ENCODE measurements at places on chromosomes 6 and 20. TPM values are rescaled to one million over a fixed set of nuclear protein-coding genes. Genes with fewer than 3 reads are reported as not detected.

DNA sequence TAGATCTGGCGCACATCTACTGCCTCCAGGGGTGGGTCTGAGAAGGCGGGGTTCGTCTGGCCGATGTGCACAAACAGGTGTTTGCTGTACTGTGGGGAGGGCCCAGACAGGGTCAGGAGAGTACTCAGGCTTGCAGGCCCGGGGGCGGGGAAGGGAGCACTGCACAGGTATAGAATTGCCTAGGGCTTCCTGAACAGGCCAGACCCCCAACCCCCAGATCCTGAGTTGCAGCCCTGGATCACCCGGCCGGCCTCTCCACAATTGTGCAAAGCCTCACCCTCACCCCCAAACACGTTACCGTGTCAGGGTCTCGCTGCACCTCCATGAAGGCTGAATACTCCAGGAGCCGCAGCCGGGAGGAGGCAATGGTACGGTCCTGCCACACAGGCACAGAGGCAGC, 7.8 kb downstream of the RPL10A start:
- DNase-seq = no peak
- no peak overlapping the region for H3K4me3 ChIP-seq
- H3K36me3 ChIP-seq = no peaks in the 10 kb centered on the region
- no peak overlapping the region for H3K27ac ChIP-seq
- peaks cover under 1% of the 10 kb centered on the region for H3K4me1 ChIP-seq
- H3K27me3 ChIP-seq = no peaks in the 10 kb centered on the region

- H3K27me3 ChIP-seq = no peaks in the 10 kb centered on the region
- peak; percentile 19 for DNase-seq
- H3K4me1 ChIP-seq = no peaks in the 10 kb centered on the region
- H3K4me3 ChIP-seq = no peak overlapping the region
- H3K27ac ChIP-seq = no peak overlapping the region
These were observed 41.7 kb upstream of the PRELID3B start for GRCh38 chr20:59084041-59084850.

DNA sequence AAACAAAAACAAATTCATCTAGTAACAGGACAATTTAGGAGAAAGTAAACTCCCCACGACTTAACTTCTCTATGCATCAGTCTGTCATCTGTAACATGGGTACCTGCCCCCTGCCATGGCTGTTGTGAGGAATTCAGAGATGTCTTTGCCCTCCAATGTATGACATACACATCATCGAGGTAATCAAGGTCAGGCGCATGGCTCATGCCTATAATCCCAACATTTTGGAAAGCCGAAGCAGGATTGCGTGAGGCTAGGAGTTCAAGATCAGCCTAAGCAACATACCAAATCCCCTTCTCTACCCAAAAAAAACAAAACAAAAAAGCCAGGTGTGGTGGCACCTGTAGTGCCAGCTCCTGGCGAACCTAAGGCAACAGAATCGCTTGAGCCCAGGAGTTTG, 9.0 kb downstream of the EEF1A1 start:
- H3K4me3 ChIP-seq = no peak overlapping the region
- no peak overlapping the region for H3K27ac ChIP-seq
- H3K4me1 ChIP-seq = no peaks in the 10 kb centered on the region
- H3K27me3 ChIP-seq = no peaks in the 10 kb centered on the region
- H3K36me3 ChIP-seq = no peaks in the 10 kb centered on the region

DNA sequence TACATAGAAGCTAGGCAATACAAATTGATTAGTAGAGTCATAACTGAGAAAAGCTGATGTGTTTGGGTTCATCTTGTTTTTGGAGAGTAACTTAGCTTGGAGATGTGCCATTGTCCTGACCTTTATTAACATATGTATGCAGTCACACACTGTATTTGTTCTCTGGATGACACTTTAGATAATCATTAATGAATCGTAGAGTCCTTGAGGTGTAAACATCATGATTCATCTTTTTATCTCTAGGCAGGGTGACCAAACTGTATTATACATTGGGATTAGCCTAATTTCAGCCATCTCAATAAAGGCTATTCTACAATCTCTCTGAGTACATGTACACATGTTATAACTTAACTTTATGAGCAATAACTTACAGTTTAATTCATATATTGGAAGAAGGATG, 3.6 kb upstream of the MTCL3 start:
- no peaks in the 10 kb centered on the region for H3K4me1 ChIP-seq
- no peak for DNase-seq
- no peak overlapping the region for H3K27ac ChIP-seq
- H3K4me3 ChIP-seq = no peak overlapping the region

GRCh38 chr6:163356324-163356723, 58.2 kb upstream of the QKI start:
- H3K4me1 ChIP-seq = no peaks in the 10 kb centered on the region
- H3K4me3 ChIP-seq = no peak overlapping the region
- H3K27ac ChIP-seq = no peak overlapping the region
- no peaks in the 10 kb centered on the region for H3K36me3 ChIP-seq
- DNase-seq = no peak

GRCh38 chr6:14518515-14519217, 401.1 kb downstream of the CD83 start:
- no peaks in the 10 kb centered on the region for H3K27me3 ChIP-seq
- peak; percentile 19 for DNase-seq
- peaks cover 3% of the 10 kb centered on the region for H3K4me1 ChIP-seq

- no peak overlapping the region for H3K4me3 ChIP-seq
- no peaks in the 10 kb centered on the region for H3K4me1 ChIP-seq
- no peaks in the 10 kb centered on the region for H3K27me3 ChIP-seq
- no peak for DNase-seq
- H3K27ac ChIP-seq = no peak overlapping the region
- no peaks in the 10 kb centered on the region for H3K36me3 ChIP-seq
These were observed 96.2 kb downstream of the CRYBG1 start for GRCh38 chr6:106456756-106457155.

DNA sequence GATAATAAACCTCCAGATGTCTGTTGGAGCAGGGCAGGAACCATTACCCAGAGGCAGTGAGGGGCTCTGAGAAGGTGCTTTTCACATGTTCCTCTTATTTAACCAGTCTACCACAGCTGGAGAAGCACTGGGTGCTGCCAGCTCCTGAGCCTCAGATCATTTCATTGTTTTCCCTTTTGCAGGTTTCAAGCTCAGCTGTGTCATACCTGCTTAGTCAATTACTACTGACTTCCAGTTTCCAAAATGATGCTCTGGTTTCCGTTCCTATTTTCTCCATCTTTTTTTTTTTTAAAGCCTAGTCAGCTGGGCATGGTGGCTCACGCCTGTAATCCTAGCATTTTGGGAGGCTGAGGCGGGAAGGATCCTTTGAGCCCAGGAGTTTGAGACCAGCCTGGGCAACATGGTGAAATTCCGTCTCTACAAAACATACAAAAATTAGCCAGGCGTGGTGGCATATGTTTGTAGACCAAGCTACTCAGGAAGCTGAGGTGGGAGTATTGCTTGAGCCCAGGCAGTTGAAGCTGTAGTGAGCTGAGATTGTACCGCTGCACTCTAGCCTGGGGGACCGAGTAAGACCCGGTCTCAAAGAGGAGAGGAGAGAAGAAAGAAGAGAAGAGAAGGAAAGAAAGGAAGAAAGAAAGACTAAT, 6.7 kb downstream of the FLOT1 start:
- H3K27me3 ChIP-seq = no peaks in the 10 kb centered on the region
- no peak overlapping the region for H3K4me3 ChIP-seq
- H3K4me1 ChIP-seq = no peaks in the 10 kb centered on the region
- DNase-seq = no peak
- H3K27ac ChIP-seq = no peak overlapping the region

DNA sequence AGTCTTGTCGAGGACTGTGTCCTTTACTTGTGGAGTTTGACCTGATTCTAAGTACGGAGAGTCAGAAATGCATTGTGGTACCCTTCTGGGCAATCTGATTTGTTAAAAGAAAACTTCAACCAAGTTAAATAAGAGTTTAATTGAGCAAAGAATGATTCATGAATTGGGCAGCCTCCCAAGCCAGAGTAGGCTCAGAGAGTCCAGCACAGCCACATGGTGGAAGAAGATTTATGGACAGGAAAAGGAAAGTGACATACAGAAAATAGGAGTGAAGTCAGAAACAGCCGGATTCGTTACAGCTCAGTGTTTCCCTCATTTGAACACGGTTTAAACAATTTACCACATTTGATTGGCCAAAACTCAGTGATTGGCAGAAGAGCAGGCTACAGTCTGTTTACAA, 329.2 kb downstream of the DHX35 start:
- H3K36me3 ChIP-seq = no peaks in the 10 kb centered on the region
- H3K4me3 ChIP-seq = no peak overlapping the region
- DNase-seq = peak; percentile 58
- no peaks in the 10 kb centered on the region for H3K27me3 ChIP-seq

GRCh38 chr6:79604583-79605037, 26.5 kb upstream of the SH3BGRL2 start:
- no peaks in the 10 kb centered on the region for H3K4me1 ChIP-seq
- H3K27ac ChIP-seq = no peak overlapping the region
- H3K4me3 ChIP-seq = no peak overlapping the region
- DNase-seq = no peak
- no peaks in the 10 kb centered on the region for H3K27me3 ChIP-seq

GRCh38 chr6:145204301-145204700, 531.0 kb downstream of the EPM2A start:
- H3K27ac ChIP-seq = no peak overlapping the region
- H3K4me3 ChIP-seq = no peak overlapping the region
- no peaks in the 10 kb centered on the region for H3K27me3 ChIP-seq
- no peak for DNase-seq
- no peaks in the 10 kb centered on the region for H3K4me1 ChIP-seq

DNA sequence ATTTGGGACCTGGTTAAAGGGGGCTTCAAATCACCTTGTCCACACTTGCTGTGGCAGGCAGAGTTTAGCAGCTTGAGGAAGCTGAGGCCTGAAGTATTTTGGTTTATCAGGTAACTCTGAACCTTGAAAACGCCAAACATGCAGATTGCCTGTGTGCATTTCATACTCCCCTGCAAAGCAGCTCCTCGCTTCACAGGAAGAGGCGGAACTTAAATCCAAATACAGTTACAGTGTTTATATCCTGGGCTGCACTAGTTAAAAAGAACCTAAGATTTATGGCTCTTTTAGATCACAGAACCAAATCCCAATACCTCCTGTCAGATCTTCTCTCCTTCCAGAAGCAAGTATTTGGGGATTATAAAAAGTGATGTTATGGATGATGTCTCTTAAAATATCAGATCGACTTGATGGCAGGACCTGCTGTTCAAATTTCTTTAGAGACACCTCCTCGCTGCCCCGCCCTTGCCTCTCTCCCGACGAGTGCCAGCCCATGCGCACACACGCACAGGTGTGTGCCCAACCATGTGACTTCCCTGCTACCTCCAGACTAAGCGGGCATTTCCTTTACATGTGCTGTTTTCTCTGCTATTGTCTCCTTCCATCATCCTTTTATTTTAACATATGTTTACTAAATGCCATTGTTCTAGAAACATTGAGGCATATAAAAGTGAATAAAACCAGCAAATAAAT, 224.6 kb upstream of the FOXQ1 start:
- H3K36me3 ChIP-seq = no peaks in the 10 kb centered on the region
- H3K27me3 ChIP-seq = no peaks in the 10 kb centered on the region
- no peaks in the 10 kb centered on the region for H3K4me1 ChIP-seq
- no peak overlapping the region for H3K27ac ChIP-seq
- no peak overlapping the region for H3K4me3 ChIP-seq

DNA sequence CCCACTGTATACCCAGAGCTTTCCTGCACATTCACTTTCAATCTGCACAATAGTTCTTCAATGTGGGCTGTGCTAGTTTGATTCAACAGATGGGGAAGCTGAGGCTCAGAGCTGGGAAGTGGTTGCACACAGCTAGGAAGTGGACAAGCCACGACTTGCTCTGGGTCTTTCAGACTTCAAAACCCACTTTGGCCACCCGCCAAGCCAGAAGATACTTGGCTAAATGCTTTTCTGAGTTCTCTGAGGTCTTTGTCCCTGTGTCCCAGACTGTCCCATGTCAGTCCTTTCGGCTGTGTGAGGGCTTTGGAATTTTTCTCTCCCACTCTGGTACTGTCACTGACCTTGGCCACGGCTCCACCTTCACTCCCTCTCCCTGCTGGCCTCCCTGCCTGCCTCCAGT, 10.6 kb downstream of the PDYN start:
- H3K4me1 ChIP-seq = no peaks in the 10 kb centered on the region
- no peak for DNase-seq
- H3K27ac ChIP-seq = no peak overlapping the region
- no peak overlapping the region for H3K4me3 ChIP-seq
- no peaks in the 10 kb centered on the region for H3K36me3 ChIP-seq

- H3K4me3 ChIP-seq = no peak overlapping the region
- DNase-seq = no peak
These were observed 293.9 kb downstream of the QKI start for GRCh38 chr6:163708466-163708865.

DNA sequence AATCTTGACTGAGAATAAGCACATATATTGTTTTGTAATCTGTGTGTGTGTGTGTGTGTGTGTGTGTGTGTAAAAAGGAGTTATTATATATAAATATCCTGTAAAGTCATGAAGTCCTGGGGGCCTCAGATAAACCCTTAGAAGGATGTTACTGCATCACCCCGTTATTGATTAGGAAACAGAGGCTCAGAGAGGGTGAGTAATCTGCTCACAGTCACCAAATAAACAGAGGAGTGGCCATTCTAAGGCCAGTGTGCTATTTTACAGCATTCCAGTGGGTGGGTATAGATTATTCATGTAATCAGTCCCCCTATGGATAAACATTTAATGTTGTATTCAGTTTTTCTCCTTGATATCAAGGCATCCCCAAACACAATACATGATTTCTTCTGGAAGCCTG, 87.1 kb downstream of the CDC5L start:
- DNase-seq = no peak
- H3K27ac ChIP-seq = no peak overlapping the region
- no peaks in the 10 kb centered on the region for H3K36me3 ChIP-seq
- no peaks in the 10 kb centered on the region for H3K27me3 ChIP-seq

DNA sequence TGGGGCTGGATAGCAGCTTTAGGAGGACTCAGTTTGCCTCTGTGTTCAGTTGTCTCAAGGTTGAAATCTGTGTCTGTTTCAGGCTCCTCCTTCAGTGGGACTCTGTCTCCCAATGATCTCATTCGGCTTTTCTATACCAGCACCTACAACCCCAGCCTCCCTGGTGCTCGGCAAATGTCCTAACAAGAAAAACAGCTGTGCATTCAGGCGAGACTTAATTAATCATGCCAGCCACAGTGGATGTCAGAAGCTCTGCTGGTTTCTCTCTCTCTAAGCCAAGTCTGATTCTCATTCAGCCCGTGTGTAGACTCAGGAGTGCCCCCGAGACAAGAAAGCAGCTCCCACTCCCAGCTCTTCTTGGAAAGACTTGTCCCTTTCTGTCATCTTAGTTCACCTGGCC, 46.8 kb downstream of the SUN5 start:
- H3K36me3 ChIP-seq = no peaks in the 10 kb centered on the region
- no peak overlapping the region for H3K4me3 ChIP-seq
- no peaks in the 10 kb centered on the region for H3K27me3 ChIP-seq
- no peaks in the 10 kb centered on the region for H3K4me1 ChIP-seq

DNA sequence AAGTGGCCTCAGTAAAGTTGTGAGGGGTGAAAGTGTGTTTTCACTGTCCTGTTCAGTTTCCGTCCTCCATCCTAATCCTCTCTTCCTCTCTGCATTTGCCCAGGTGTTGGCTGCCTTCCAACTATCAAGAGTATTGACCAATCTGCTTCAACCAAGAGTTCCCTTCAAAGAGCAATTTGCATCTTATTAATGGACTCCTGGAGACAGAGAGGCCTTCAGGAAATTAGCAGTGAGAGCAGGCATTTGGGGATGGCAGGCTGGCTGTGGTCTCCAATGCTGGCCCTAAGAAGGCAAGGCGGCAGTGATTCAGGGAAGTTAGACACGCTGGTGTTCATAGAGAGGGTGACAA, 77.2 kb downstream of the GPR6 start:
- DNase-seq = no peak
- H3K4me1 ChIP-seq = no peaks in the 10 kb centered on the region
- no peaks in the 10 kb centered on the region for H3K36me3 ChIP-seq
- H3K4me3 ChIP-seq = no peak overlapping the region
- no peaks in the 10 kb centered on the region for H3K27me3 ChIP-seq

SCRT2 gene
- not detected for total RNA-seq

OPN5 gene
- total RNA-seq = not detected

KHDRBS2 gene
- 0.55 TPM for total RNA-seq

All from uterus (tissue), 4 donors.